ENCODE measurements at places on chromosomes 5 and 9. TPM values are rescaled to one million over a fixed set of nuclear protein-coding genes. Genes with fewer than 3 reads are reported as not detected.

GRCh38 chr5:75566710-75567309 lies 44.4 kb upstream of the ANKDD1B start:
- H3K36me3 ChIP-seq: no peaks in the 10 kb centered on the region
- DNase-seq: peak; percentile 8
- no peaks in the 10 kb centered on the region for H3K27me3 ChIP-seq
- H3K4me3 ChIP-seq: no peak overlapping the region

DNA sequence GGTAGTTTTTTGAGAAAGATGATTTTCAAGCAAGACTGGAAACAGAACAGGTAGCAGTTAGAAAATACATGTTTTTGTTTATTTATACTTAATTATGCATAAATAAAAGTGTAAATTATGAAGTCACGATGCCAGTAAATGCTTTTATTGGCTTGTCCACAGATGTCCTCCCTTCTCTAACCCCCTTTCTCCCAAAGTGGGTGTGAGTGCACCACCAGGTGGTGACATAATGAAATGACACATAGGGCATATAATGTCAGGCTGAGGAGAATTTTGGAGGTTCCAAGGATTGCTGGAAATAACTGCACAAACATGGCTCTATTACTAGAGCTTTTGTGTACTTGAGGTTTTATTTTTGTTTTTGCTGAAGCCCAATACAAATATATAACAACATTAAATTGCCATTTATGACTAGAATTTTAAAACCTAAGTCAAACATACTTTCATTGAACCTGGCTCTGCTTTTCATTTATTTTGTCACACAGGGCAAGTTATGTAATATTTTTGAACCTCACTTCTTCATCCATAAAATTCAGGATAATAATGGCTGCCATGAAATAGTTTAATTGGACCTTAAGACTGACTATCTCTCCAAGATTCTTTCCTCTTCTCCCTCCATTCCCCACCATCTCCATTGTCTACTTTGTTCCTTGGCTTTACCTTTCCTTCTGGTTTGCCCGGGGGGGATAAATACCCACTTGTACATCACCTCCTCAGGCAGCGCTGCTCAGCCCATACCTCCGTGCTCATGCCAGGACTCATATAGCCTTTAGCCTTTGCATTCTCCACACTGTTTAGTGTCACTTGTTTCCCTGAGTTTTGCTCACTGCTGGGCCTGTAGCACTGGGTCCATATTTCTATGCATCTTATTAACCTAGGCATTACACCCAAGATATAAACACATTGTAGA lies 168.8 kb downstream of the PDE4D start:
- H3K4me1 ChIP-seq: no peaks in the 10 kb centered on the region
- no peaks in the 10 kb centered on the region for H3K36me3 ChIP-seq
- H3K4me3 ChIP-seq: no peak overlapping the region
- DNase-seq: peak; percentile 48

- H3K4me3 ChIP-seq: no peak overlapping the region
- no peak for DNase-seq
- H3K27ac ChIP-seq: no peak overlapping the region
- no peaks in the 10 kb centered on the region for H3K27me3 ChIP-seq
- no peaks in the 10 kb centered on the region for H3K4me1 ChIP-seq
Measured at GRCh38 chr9:4794691-4795090, 1.9 kb downstream of the RCL1 start.

DNA sequence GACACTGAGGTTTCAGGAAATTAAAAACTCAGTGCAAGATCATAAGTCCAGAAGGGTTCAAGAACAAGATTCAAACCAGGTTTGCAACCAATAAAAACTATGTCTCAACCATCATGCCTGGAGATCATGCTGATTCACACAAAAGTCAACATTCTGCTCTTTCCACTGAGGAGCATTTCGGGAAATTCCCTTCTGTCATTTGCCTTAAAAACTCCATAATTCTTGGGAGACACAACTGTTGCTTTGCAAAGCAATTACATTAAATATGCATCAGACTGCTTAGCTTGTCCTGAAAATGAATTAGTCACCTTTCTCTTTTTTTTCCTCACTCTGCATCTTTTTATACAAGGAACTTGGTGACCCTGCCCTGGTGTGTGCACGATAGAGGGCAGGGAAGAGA lies 275.9 kb upstream of the ZNF462 start:
- DNase-seq: no peak
- no peaks in the 10 kb centered on the region for H3K36me3 ChIP-seq
- no peaks in the 10 kb centered on the region for H3K27me3 ChIP-seq
- H3K4me1 ChIP-seq: 0 out of 2 replicates have a peak, but pooled peaks cover 11% of the 10 kb centered on the region
- no peak overlapping the region for H3K4me3 ChIP-seq

GRCh38 chr5:64298586-64298985 lies 132.9 kb downstream of the RNF180 start:
- no peak for DNase-seq
- no peaks in the 10 kb centered on the region for H3K4me1 ChIP-seq
- no peaks in the 10 kb centered on the region for H3K27me3 ChIP-seq
- no peak overlapping the region for H3K27ac ChIP-seq

DNA sequence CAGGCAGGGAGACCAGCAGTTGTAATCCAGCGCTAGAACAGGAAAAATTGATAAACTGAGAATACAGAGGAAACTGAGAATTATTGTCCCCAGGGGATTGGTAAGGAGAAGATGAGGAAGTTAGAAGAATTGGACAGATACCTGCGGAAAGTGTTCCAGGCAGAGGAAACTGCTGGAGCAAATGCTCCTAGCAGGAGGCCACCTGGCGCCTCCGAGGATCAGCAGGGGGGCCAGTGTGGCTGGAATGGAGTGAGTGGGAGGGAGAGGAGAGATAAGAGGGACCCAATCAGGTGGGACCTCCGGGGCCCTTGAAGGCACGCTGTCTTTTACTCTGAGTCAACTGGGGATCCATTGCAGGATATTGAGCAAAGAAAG lies 695 bp upstream of the ANXA6 start:
- DNase-seq: peak; percentile 50
- H3K4me1 ChIP-seq: peaks cover 32% of the 10 kb centered on the region
- H3K36me3 ChIP-seq: no peaks in the 10 kb centered on the region
- peak overlapping the region; percentile 60 for H3K4me3 ChIP-seq
- no peaks in the 10 kb centered on the region for H3K27me3 ChIP-seq

Gene SPINK14
- not detected for total RNA-seq

Gene IFNA21
- total RNA-seq: not detected

Gene PDLIM4
- total RNA-seq: not detected

Gene RPL37
- 1,699 TPM for total RNA-seq
